ENCODE measurements at places on chromosomes 3 and 15.

GRCh38 chr15:51181905-51182304, 87.2 kb upstream of the TNFAIP8L3 start:
- no peak for DNase-seq

- no peak for DNase-seq
These were observed 138.4 kb downstream of the TNIK start for GRCh38 chr3:171321559-171322360.

DNA sequence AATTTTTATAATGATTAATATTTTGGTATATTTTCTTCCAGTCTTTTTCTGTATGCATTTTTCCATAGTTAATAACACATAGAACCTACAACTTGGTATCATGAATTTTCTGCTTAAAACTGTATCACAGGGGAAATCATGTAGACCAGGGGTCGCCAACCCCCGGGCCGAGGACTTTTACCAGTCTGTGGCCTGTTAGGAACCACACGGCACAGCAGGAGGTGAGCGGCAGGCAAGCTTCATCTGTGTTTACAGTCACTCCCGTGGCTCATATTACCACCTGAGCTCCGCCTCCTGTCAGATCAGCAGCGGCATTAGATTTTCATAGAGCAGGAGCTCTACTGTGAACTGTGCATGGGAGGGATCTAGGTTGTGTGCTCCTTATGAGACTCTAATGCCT, 54.7 kb downstream of the RPL22L1 start:
- peak; percentile 81 for DNase-seq

DNA sequence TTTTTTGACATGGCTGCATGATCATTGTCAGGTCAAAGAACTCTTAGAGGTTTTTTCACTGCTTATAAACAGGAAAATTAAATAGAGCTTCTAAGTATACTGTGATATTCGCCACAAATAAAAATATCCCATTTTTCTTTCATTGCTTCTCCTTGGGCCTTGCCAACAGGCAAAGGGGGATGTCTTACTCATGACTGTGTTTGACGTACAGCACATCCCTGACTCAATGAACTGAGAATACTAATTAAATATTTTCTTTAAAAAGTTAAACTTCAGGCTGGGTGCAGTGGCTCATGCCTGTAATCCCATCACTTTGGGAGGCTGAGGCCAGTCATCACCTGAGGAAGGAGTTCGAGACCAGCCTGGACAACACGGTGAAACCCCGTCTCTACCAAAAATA, 41.4 kb upstream of the CCDC80 start:
- DNase-seq: no peak

- DNase-seq: no peak
These were observed 104.2 kb downstream of the MYH15 start for GRCh38 chr3:108406063-108406660.

DNA sequence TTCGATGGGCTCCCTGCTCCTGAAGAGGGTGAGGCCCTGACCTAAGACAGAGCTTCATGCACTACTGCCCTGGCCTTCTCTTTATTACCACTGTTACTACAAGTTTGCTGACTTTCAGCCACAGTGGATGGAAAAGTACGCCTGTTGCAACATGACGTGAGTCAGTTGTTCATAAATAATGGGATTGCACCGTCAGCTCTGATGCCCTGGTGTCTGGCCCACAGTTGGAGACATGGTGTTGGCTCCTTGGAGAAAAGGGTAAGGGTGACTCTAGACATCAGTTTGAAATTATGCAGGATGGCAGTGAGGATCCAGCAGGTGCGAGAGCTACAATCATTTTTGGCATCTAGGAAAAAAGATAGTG, 5.5 kb downstream of the PAQR5 start:
- peak; percentile 28 for DNase-seq

DNA sequence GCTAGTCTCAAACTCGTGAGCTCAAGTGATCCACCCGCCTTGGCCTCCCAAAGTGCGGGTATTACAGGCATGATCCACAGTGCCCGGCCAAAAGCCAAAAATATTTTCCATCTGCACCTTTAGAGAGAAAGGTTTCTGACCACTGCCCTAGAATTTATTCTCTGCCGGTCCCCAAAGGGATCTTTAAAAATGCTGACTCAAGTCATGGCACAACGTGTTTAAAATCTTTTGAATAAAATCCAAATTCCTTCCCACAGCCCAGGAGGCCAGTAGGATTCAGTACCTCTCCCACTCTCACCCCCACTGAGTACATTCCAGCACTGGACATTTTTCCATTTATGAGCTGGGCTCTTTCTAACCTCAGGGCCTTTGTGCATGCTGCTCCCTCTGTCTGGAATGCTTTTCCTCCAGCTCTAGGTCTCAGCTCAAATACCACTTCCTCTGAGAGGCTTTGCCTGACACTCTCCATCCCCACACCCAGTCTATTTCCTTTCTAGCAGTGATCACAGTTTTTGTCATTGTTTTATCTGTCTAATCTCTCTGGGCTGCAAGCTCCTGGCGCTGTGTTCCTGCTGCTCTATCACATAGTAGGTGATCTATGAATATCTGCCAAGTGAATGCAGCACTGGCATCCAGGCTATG, 502.9 kb downstream of the SHQ1 start:
- no peak for DNase-seq

- no peak for DNase-seq
These were observed 470.1 kb upstream of the THBS1 start for GRCh38 chr15:39110746-39111145.

DNA sequence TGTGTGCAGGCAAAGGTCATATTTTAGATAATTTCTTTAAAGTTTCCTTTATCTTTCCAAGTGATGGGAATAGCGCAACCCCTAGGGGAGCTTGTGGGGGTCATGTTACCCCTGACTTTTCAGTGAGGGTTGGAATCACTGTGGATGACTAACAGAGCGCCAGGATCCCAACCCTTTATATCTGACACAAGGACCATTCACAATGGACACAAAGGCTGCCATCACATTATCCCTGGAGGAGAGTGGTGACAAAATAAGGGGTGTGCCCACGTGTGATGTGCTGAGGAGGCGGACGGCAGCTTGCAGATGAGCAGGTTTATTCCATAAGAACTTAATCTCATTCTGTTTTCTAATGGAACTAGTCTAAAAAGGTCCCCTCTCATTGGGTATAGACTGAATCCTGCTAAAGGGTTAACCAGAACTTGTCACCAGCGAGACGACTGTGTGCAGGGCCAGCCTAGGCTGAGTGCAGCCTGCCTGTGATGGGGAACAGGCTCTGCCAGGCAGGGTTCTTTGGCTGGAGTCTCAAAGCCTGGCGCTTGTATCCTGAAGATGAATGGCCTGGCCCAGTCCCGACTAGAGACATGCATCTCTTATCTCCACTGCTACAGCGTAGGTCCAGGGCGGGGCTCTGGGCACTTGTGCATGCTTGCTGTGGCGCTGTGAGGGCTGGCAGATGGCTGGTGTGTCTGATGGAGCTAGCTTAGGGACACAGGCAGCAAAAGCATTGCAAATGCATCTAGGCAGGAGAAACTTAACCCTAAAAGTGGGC, 50.2 kb downstream of the CHDH start:
- DNase-seq: no peak

- DNase-seq: no peak
These were observed 356.6 kb upstream of the NPAP1 start for GRCh38 chr15:24318981-24319380.

GRCh38 chr15:70355275-70355795, 257.6 kb upstream of the TLE3 start:
- no peak for DNase-seq

- DNase-seq: no peak
These were observed 80.8 kb upstream of the RNU6-1 start for GRCh38 chr15:67920524-67921240.
